ENCODE measurements at places on chromosomes 11 and 22.

GRCh38 chr11:14362611-14363010 is 3.6 kb upstream of the RRAS2 start:
- DNase-seq: no peak

- no peak for DNase-seq
Observed at GRCh38 chr11:64558065-64558745, 32.8 kb upstream of the SLC22A12 start.

GRCh38 chr11:116732271-116733042 is 40.3 kb downstream of the BUD13 start:
- DNase-seq: peak; percentile 61

- DNase-seq: no peak
Observed at GRCh38 chr11:16604794-16605388, 133.6 kb upstream of the C11orf58 start.

DNA sequence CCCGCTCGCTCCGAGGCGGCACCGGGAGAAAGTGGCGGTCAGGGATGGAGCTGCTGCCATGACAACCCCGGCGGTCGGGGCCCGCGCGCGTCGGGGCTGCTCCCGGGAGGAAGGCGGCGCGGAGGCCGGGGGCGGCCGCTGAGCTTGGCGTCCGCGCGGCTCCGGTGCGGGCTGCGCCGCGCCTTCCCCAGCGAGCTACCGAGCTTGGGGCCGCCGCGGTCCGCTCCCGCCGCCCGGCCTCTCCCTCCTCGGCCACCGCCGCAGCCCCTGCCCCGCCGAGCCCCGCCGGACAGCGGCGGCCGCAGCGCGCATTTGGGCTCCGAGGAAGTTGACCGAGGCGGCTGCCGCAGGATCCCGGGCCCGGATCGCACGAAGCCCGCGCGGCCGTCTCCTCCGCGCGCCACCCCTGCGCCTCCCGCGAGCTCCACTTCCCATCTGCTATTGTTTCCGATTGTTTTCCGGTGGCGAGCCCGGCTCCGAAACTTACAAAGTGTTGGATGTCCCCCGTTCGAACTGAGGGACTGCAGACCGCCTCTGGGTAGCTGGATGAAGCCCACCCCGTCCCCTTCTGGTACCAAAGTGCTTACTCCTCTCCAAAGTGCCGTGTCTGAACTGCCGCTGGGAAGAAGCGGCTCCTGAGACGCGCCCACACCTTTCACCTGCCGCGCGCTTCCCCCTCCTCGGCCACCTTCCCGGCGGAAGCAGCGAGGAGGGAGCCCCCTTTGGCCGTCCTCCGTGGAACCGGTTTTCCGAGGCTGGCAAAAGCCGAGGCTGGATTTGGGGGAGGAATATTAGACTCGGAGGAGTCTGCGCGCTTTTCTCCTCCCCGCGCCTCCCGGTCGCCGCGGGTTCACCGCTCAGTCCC is 540.3 kb downstream of the NTM start:
- DNase-seq: no peak

DNA sequence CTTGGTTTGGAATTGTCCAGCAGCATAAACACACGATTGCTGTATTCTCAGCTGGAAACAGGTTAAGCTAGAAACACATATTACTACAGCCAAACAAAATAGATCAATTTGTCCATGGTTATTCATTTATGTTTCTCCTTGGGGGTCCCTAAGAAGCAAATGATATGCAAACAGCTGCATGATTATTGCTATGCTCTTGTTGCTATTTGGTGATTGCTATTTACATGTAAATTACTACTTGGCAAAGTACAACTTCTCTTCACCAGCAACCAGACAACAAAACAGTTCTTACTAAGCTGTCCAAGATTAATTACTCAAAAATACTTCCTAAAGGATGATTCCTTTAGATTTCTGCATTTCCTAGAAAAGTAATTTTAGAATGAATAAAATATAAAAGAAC is 567.9 kb upstream of the ARHGAP42 start:
- DNase-seq: no peak

DNA sequence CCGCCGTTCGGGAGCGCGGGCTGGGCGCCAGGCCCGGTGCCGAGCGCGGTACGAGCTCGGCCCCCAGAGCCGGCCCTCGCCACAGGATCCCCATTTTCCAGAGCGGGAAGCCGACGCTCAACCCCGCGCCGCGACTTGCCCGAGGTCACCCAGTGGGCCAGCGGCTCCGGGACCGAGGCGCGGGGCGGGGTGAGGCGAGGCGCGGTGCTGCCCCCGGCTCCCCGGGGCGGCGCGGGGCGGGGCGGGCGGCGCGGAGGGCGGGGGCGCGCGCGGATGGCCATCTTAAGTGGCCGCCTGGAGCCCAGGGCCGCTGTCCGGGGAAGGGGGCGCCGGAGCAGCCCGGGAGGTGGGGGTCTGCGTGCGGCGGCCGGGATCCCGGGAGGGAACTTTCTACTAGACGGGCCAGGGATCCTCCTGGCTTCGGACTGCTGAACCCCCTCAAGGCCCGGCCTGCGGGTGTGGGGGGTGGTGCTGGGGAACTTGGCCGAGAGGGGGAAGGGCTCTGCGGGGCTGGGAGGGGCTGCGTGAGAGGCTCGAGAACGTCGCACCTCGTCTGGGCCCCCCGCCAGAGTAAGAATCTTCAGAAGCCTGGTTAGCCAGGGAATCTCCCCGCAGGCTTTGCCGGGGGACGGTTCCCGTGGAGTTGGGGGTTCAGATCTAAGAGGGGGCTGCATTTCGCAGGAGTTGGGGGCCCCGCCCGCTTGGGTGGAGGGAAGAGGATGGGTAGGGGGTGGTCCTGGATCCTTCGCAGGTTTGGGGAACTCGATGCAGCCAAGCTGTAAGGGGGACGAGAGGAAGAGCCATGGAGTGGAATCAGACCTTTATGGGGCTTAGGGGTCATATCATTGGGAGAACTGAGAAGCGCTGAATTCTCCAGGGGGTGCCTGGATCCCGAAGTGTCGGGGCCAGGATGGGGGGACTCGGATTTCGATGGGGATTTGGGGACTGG is 678 bp upstream of the INPPL1 start:
- peak; percentile 82 for DNase-seq

GRCh38 chr11:79249295-79249993 is 191.4 kb downstream of the TENM4 start:
- no peak for DNase-seq

DNA sequence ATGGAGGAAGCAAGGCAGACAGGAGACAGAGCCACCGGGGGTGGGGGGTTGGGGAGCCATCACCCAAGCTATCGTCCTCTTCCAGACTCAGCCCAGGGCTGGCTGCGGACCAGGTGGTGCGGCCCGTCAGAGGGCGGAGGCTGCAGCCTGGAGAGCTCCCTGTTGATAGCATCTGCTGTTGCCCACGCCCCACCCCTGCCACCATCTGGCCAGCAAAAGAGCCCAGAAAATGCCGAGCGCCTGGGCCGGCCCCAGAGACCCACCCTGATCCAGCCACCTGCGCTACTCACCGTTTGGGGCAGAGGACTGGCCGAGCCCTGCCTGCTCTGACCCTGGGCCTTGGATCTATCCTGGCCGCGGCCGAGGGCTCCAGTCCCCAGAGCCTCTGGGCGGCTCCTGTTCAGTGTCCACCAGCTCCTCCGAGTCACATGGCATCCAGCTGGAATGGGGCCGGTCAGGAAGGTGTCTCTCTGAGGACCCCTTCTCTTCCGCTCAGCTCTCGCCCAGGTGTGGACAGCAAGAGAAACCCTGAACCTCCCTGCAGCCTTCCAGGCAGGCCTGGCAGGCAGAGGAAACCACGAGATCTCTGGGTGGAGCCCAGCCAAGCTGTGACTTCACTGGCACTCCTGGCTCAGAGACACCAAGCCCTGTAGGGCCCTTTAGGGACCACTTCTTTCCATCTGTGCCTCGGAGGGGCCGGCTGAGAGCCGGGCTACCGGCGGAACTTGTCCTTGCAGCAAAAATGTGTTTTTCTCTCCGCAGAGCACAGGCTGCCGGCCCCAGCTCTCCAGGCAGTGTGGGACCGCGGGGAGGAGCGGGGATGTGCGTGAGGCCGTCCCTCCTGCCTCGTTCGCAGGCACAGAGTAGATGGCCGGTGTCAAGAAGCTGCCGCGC is at the start of gene MRGPRE:
TSS of gene MRGPRE (minus strand) at position 567 of the 894 bp plus-strand sequence. CDS start 3,618 bp downstream, outside the sequence.
- no peak for DNase-seq

- peak; percentile 7 for DNase-seq
Observed at GRCh38 chr11:43418197-43418596, 59.5 kb downstream of the TTC17 start.

DNA sequence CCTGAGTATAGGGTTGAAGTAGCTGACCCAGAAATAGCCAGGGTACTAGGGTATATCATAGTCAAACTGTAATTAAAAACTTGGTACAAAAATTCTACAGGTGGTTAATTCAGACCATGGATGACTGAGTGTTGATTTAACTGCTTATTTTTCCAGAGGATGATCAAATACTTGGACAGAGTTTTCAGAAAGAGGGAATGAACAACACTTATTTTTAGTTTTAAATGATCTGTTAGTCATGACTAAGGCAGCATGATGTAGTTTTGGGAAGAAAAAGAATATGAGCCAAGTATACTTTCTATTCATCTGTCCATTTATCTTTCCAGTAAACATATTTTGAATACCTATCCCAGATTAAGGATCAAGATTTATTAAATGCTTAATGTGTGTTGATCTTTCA is 19.8 kb upstream of the CCDC89 start:
- DNase-seq: no peak

- no peak for DNase-seq
Observed at GRCh38 chr11:128493570-128493965, 93.8 kb downstream of the ETS1 start.

DNA sequence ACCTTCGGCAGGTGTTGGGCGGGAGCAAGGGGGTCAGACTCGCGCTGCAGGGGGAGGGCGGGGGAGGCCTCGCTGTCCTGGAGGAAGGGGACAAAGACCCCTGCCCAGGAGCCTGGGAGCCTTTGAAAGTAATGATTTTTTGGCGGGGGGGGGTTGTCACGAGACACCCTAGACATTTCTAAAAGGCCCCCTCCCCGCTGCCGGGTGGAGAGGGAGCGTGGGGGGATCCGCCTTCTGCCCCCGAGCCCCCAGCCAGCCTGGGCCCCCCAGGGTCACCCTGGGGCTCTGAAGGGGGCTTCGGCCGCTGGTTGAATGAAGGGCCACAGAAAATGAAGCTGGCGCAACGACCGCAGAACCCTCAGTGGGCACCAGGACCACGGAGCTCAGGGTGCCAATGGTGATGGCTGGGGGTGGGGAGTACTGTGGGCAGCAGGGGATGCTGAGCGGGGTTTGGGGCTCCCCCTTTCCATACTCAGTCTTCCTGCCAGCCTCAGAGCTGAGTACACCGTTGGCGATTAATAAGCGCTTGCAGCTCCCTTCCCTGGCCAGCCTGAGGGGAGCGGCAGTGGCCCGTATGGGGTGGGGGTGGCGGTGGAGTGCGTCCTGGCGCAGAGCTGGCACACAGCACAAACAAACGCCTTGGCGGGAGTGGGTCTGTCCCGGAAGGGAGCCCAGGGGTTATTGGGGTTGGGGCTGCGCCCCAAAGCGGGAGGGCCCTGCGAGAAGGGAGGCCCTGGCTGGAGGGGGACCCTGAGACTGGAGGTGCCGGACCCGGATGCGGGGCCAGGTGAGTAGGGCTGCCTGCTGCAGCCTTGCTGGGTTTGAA is 1.2 kb upstream of the DUSP8 start:
- DNase-seq: no peak

GRCh38 chr22:41532908-41533825 is 11.1 kb downstream of the POLR3H start:
- no peak for DNase-seq

GRCh38 chr11:129278586-129279319 is 86.6 kb upstream of the ARHGAP32 start:
- no peak for DNase-seq

DNA sequence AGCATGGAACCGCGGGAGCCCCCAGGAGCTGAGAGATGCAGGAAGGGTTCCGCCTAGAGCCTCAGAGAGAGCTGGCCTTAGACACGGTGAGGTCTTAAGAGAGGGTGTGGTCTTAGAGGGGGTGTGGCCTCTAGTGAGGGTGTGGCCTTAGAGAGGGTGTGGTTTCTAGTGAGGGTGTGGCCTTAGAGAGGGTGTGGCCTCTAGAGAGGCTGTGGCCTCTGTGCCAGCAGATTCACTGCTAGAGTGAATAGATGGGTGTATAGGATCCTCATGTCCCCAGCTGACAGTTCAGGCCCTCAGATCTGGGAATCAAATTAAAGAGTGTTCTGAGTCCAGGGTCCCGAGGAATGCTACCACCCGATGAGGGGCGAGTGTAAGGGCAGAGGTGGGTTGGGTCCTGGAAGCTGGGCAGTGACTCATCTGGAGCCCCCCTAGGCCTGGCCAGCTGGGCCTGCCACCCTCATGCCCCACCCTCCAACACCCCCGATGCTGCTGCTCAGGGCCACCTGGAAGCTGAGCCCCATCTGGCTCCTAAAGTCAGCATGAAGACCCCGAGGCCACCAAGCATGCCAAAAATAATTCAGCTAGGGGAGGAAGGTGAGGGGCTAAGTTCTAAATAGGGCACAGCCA is 49.5 kb downstream of the IGF2 start:
- no peak for DNase-seq

All from GM06990 (cell line).